ENCODE measurements at places on chromosomes 12 and 14.

DNA sequence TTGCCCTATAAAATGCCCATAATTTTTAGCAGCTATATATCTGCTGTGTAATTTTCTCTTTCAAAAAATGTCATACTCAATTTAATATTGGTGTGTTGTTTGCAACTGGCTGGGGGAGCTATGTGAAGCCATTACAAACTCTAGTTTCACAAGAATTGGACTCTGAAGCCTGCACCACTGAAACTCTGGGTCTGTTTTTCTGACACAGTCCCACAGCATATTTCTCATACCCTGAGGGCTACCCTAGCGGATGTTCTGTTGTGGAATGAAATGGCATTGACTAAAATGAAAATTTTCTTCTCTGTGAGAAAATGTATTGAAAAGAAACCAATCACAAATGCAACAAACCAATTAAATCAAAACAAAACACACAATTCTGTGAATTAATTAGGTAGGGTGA lies 284.6 kb upstream of the NPAS3 start:
- no peak for DNase-seq

- DNase-seq = no peak
These were observed 1321.2 kb upstream of the SEL1L start for GRCh38 chr14:82854901-82855300.

DNA sequence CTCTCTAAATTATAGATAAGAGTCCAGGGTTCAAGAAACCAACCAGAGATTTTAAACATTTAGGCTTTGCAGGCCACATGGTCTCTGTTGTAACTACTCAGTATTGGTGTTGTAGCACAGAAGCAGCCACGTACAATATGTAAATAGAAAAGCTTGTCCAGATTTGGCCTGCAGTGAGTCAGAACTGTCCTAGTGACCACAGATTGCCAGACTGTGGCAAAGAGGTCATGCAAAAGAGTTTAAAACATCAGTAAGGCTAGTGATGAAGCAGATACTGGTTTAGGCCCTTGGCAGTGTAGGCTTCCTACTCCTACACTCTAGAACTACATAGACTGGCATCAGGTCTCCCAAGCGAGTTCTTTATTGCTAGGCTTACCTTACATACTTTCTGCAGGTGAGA lies 117.6 kb upstream of the GARIN6 start:
- no peak for DNase-seq

GRCh38 chr12:108273217-108273616 lies 65.9 kb downstream of the CMKLR1 start:
- DNase-seq = no peak

DNA sequence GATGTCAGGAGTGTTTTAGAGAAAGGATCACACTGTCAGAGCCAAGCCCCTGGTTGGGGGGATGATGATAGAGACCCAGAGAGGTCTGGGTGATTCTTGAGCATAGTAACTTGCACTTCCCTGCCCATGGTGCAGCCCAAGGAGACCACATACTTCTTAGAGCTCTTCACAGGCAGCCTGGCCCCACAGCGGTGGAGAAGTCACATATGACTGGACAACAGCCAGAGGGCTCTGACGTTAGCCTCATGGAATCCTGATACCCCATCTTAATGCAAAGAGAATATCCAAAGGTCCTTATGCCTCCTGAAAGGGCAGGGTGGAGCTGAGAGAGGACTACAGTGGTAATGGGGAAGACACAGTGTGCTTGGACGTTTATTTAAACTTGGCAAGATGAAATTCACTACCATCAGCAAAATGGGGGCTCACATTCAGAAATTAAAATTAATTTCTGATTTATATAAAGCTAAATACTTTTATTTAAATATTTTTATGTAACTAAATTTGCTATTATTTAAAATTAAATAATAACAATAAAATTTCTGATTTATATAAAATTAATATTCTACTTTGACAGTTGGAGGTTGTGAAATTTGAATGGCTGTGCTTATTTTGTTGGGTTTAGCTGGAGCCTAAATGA lies 131.3 kb downstream of the KTN1 start:
- DNase-seq = no peak

GRCh38 chr14:23297611-23298277 lies 4.9 kb downstream of the PPP1R3E start:
- no peak for DNase-seq

DNA sequence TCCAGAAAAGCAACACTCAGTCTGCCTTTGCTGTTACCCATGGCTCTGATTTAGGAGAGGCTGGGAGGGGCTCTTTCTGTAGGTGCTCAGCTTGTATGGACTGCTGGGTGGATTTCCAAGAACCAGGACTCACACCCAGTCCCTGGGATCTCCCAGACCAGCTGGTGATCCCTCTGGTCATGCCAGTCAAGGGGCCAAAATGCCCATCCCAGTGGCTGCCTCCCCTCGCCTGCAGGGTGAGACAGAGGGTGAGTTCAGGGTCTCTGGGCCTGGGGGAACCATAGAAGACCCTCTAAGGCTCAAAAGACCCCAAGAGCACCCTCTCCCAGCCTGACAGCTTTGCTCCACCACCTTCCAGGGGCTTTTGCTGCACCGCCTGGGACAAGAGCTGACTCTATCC lies 78.6 kb upstream of the MYL2 start:
- no peak for DNase-seq

GRCh38 chr12:10366875-10367274 lies 23.0 kb downstream of the KLRK1 start:
- no peak for DNase-seq

DNA sequence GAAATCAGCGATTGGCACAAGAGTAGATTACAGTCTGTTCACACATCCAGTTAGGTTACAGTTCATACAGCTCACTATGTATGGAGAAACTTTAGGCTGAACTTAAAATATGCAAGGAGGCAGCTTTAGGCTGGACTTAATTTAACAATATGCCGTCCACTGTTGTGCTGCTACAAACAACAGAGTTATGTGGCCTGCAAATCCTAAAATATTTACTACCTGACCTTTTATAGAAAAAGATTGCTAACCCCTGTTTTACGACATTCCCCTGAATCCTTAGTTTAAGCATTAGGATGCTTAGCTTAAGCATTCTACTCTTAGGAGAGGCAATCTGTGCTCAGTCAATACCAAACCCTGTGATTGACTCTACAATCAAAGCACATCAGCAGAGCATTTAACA lies 50.9 kb downstream of the DAO start:
- DNase-seq = no peak

DNA sequence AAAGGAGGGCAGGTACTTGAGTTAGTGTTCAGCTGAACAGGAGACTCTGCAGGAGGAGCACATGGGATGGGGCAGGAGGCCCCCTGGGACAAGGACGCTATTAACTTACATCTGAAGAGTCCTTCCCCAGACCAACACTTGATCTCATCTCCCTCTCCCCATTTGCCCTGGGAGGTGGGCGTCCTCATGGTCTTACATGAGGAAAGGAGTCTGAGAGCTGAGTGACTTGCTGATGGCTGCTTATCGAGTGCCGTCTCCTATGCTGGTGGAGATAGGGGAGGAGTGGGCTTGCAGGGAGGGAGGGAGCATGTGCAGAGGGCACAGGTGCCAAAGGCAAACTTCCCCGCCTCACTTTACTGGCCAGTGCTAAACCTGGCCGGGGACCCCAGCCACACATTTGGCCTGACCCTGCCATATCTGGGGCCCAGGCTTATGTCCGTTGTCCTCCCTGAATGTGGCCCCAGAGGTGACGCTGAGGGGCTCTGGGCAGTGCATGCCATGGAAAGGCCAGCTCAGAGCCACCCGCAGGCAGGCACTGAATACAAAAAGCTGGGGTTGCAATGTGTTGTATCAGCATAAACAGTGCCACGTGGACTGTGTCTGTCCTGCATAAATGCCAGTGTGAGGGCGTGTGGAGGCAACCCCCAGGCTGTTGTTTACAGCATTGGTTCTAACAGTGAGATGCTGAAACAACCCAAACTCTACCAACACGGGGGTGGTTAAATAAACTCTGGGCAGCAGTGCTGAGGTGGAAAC lies 29.4 kb downstream of the FAIM2 start:
- DNase-seq = no peak

DNA sequence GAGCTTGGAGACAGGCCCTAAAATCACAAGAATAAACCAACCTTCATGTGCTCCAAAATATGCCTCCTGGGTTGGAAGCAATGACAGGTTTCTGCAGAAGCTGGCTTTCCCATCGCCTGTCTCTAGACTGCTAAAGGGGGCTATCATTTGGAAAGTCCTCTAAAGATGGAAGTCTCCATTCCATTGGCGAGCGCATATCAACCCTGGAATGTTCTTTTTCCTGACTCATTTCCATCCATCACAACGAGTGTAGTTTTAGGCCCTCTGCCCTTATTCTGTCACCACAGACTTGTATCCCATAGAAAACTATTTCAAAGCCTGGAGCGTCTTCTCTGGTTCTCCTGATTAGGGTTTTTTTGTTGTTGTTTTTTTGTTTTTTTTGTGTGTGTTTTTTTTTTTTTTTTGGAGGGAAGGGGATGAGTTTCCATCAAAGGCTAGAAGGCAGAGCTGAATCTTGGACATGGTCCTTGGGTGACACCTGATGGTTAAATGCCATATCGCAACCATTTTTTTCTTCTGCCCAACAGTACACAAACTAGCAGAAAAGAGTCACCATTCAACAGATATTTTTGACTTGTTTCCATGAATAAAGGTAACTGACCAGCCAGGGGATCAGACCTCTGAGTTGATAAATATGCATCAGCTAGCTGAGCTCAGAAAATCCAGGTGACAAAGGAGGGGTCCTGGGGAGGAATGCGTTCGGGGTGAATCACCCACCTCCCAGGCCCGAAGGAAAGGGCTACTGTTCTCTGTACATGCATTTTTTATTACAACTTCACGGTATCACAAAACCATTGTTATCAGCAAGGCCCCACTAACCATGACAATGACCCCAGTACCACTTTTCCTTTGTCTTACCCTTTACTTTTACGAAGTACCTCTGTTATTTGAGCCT lies 40.5 kb downstream of the KCNA5 start:
- peak; percentile 14 for DNase-seq

DNA sequence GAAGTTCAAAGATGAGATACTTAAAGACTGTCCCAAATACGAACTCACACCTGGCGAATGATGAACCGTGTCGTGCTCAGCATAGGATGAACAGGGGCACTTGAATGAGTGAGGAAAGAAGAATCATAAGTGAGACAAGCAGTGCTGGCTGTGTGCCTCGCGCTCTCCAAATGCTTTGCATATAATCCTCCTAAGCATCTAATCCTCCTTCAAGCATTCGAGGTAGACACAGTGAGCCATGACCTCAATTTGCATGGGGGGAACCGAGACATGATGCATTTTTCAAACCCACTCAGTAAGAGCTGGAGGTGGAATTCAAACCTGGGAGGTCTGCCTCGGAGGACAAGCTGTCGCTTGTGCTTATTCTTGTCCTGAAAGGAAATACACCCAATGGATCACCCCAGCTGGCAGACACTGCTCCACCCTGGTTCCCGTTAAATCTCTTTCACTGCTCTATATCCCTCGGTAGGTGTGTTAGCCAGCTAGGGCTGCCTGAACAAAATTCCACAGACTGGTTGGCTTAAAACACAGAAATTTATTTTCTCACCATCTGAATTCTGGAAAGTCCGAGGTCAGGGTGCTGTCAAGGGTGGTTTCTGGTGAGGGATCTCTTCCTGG lies 274.0 kb downstream of the SLC15A4 start:
- no peak for DNase-seq

DNA sequence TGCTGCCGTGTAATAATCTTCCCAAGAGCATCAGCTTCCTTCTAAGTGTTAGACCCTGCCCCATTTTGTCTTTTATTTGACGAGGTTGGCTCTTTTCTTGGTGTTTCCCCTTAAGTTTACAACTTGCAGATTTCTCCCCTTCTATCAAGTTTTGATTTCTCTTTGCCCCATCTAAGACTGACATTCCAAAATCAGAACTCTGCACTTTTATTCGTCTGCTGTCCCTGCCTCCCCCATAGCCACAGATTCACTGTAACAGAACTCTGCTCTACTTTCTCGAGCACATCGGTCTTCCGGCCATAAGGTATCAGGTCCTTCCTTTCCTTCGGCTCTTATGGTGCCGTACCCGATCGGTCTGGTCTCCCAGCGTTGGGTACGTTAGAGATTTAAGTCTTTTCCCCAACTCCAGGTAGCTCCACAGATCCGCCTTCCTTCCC lies 563 bp downstream of the DCP1B start:
- DNase-seq = no peak

DNA sequence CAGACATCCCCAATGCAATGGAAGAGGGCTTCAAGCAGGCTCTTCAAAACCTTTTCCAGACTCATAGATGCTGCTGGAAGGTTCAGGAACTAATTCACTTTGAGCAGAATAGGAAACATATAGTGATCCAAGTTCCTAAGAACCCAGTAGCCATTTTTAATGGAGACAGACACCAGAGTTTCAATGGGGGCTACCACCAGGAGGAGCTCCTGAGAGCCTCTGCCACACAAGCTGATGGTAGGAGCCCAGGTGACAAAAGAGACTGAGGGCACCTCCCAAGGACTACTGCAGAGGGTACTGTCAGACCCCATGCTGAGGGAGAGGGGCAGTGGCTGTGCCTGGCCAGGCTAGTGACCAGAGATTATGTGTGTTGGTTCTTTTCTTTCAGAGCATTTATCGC lies 45.9 kb downstream of the IFNG start:
- DNase-seq = peak; percentile 72

- no peak for DNase-seq
These were observed 42.0 kb downstream of the IQSEC3 start for GRCh38 chr12:108594-108993.

GRCh38 chr14:92383805-92384204 lies 60.8 kb downstream of the SLC24A4 start:
- DNase-seq = no peak

GRCh38 chr14:87049950-87050349 lies 943.0 kb downstream of the GALC start:
- DNase-seq = no peak

DNA sequence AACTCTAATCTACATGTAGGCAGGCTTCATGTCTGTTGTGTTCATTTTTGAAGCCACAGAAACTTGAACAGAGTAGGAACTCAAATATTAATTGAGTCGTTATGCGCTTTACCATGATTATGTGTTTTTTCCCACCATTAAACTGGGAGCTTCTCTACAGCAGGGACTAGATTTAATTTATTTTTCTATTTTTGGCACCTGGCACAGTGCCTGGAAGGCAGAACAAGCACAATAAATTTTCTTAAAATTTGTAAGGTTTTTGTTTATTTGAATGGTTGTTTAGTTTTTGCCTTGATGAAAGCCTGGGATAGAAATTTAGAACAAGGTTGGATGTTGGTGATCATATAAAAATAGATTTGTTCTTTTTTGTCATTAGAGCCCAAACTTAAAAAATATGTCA lies 221.7 kb upstream of the PLEKHG7 start:
- no peak for DNase-seq

- no peak for DNase-seq
These were observed 275.4 kb downstream of the PAWR start for GRCh38 chr12:79415321-79415720.

- no peak for DNase-seq
These were observed 939.0 kb upstream of the ATXN7L3B start for GRCh38 chr12:73598626-73599025.

GRCh38 chr12:112325157-112325556 lies 57.1 kb downstream of the HECTD4 start:
- DNase-seq = no peak

DNA sequence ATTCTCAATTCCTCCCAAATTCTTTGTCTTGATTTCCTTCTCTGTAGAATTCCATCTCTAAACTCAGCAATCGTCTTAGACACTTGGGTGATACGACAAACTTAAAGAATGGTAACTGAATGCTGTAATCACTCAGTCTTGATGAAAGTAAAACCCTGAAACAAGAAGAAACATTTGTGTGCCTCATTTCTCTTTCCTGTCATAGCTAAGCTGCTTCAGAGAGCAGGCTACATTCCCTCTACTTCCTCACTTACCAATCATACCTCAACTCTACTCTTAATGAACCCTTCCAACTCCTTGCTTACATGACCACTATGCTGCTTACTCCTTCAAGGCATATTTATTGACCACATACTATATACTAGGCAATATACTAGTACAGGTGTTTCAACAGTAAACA lies 8.3 kb downstream of the MAP4K5 start:
- DNase-seq = no peak
